GM10248 (cell line): ENCODE measurements at places on chromosomes 5 and 9.

- no peak for DNase-seq
These were observed 26.0 kb downstream of the SGTB start for GRCh38 chr5:65695896-65696295.

DNA sequence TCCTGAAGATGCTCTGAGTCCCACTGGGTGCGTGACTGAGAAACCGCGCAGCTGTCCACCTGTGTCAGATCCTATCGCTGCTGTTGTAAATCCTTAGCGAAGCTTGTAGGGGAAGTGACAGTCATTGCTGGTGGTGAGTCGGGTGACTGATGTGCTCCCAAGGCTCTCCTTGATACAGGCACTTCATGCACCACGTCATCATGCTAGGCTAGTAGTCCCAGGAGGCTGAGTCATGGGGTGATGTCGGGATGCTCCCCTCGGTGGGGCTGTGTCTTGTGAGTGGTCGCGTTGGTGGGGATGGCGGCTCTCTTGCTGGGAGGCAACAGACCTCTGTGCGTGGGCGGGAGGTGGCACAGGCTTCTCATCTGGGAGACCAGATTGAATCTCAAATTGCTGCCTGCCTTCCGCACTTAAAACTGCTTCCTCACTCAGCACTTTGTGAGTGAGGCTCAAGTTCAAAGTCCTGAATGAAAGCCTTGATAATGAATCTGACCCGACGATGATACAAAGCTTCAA, 84.7 kb downstream of the CSNK1A1 start:
- no peak for DNase-seq

DNA sequence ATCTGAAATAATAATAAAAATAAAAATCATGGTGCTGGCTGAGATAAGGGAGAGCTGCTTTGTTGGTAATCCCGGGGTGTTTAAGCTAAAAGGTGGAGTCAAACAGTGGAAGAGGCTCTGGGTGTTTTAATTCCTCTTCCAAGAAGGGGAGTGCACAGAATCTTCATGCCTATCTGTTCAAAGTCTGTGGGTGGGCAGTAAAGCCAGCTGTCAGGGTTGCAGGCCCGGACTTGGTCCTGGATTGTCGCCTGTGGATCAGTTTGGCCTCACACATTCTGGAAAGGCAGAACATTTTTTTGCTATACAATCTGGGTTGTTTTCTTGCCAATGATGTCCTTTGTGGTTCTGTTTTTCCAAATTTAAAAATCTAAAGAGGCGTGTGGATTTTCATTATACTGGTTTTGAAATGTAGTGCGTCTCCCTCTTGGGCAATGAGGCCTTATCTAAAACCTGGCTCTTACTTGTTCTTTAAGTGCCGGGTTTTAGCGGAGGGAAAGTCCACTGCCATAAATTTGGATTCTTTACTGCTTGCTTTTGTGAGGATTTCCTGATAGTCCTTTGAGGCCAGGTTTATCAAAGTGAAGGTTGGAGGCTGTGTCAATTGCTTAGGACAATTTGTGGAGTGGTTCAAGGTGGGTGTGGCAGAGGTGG, 5.8 kb downstream of the ANKDD1B start:
- no peak for DNase-seq

DNA sequence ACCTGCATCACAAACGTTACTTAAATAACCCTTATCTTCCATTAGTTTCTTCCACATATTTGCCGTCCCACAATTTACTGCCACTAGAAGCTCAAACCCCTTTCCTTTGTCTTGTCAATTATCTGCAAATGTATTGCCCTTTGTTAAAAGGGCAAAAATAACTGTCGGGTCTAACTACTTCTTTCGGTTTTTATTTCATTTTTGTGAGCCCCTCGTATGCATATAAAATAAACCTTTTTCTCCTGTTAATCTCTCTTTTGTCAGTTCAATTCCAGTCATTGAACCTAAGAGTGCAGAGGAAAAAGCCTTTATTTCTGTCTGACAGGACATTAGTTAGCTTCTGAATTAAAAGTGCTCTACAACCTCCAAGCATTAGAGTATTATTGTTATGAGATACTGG, 45.5 kb downstream of the TMEM215 start:
- DNase-seq: no peak

GRCh38 chr5:134584662-134585061, 48.0 kb downstream of the SAR1B start:
- DNase-seq: no peak
